ENCODE measurements at places on chromosomes 5 and 9.
A peak's percentile ranks its signal among the peaks of the same experiment; 100 is the strongest.

DNA sequence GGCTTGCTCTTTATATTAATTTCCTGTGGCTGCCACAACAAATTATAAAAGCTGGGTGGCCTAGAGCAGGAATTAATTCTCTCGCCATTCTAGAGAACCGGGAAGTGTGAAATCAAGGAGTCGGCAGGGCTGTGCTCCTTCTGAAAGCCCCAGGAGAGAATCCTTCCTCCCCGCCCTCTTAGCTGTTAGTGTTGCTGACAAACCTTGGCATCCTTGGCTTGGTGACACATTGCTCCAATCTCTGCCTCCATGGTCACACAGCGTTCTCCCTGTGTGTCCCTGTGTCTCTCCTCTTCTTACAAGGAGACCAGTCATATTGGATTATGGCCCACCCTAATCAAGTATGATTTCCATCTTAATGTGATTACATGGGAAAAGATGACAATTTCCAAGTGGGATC, 55.9 kb upstream of the NEURL1B start:
- no peak for DNase-seq

DNA sequence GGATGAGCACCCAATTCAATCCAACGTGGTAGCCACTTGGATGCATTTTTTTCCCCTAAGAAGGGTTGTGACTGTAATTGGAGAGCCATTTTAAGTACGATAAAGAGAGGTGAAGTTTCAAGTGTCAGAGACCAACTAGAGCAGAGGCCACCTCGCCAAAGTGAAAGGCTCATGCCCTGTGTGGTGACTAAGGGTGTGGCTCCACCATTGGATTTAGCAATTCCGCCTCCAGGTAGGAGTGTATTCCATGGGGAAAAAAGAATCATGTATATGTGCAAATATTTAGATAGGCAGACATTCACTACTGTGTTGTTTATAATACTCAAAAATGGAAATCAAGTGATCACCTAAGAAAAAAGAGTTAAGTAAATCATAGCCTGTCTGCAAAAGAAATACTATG, 53.1 kb upstream of the S1PR3 start:
- no peak for DNase-seq

- DNase-seq: no peak
Observed at GRCh38 chr5:79464695-79465332, 49.1 kb downstream of the HOMER1 start.

DNA sequence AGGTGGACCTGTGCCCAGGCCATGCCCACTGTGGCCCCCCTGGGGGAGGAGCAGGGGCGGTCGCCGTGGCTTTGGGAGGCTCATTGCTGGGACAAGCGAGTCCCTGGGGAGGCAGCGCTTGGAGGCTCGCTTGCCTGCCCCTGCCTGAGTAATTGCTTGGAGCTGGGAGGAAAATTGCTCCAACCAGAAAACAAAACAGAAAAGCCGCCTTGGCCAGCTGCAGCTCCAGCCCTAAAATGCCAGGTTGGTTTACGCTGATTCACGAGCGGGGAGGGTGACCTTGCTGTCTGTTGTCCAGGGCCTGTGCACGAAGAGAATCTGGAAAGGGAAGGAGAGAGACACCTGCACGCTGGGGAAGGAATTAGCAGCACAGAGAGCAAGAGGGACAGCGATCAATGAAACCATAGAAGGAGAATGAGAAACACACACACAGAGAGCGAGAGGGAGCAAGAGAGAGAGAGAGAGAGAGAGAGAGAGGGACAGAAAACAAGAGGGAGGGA, 25.3 kb downstream of the NTNG2 start:
- no peak for DNase-seq

DNA sequence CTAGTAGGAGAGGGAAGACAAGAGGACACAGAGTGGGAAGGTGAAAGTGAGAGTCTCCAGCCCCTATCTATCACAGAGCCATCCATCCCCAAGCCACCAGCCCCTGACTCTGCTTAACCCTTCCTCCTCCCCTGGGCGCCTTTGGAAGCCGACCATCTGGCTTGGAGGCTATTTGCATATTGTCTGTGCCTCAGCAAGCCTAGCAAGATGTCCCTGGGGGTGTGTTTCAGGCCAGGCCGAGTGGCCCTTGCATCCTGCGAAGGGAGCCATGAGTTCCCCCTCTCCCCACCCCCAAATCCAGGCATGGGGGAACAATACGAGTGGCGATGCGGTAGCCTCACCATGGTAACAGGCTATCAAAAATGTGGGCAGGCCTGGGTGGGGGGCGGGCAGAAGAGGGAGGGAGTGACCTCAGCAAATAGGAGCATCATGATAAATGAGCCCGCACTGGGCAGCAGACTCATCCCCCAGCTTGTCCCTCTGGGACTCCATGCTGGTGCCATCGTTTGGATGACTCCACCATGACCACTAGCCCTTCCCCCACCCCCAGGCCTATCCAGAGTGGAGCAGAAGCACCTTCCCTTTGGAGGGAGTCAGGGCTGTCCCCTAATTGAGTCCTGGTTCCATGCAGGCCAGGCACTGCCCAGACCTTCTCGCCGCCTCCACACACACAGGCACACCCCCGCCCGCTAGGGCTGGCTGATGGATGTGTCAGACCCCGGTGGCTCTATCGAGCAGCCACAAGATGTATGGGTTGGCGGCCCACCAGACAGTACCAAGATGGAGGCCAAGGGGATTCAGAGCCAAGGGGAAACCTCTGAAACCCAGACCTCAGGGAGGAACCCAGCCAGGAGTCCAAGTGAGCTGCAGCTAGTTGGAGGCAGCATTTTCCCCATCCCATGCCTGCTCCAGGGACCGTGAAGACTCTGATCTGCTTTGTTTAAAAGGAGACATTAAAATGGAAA, 14.6 kb downstream of the URM1 start:
- no peak for DNase-seq

GRCh38 chr9:35766997-35767396, 12.9 kb upstream of the MSMP start:
- no peak for DNase-seq

- DNase-seq: no peak
Observed at GRCh38 chr5:132291026-132291425, 3.2 kb upstream of the SLC22A4 start.

- no peak for DNase-seq
Observed at GRCh38 chr5:139877129-139877597, 81.6 kb downstream of the PSD2 start.

DNA sequence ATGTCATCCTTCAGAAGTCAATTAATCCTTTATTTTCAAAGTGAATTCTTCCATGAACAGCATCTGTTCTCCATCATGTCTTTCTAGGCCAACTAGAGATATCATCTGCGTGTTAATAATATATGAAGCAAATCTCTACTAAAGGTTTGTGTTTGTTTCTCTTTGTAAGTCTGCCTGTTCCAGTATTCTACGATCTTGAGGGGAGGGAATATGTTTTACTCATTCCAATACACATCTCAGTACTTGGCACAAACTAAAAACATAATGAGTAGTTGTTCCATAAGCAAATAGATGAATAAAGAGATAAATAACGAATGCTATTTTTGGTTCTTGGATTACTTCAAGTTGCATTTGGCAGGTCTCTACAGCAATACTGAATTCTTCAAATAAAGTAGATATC, 470.7 kb upstream of the GRIN3A start:
- DNase-seq: no peak

GRCh38 chr9:69831611-69832010, 11.0 kb downstream of the CFAP95 start:
- DNase-seq: no peak

DNA sequence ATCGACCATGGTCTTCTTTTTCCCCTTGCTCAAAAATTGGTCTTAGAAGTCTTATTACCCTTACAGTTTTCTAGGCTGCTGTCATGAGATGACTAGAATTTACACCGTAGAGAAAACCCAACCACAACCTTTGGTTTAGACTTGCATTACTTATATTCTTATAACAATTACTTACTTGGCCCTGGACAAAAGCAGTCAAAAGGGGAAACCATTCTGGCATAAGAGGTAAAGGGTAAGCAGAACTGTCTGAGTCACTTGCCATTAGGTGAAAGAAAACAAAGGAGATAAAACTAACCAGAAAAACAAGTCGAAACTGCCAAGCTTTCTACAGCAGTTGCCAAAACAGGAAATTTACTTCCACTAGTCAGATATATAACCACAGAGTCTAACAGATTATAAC, 17.9 kb downstream of the TMEM245 start:
- no peak for DNase-seq

GRCh38 chr5:40413743-40414142, 266.0 kb upstream of the PTGER4 start:
- no peak for DNase-seq

- DNase-seq: peak; percentile 88
Observed at GRCh38 chr5:138459311-138459933, 5.9 kb upstream of the EGR1 start.

GRCh38 chr9:131738293-131739132, 1.4 kb downstream of the RAPGEF1 start:
- peak; percentile 80 for DNase-seq

- no peak for DNase-seq
Observed at GRCh38 chr5:57299986-57300385, 126.1 kb downstream of the GPBP1 start.

DNA sequence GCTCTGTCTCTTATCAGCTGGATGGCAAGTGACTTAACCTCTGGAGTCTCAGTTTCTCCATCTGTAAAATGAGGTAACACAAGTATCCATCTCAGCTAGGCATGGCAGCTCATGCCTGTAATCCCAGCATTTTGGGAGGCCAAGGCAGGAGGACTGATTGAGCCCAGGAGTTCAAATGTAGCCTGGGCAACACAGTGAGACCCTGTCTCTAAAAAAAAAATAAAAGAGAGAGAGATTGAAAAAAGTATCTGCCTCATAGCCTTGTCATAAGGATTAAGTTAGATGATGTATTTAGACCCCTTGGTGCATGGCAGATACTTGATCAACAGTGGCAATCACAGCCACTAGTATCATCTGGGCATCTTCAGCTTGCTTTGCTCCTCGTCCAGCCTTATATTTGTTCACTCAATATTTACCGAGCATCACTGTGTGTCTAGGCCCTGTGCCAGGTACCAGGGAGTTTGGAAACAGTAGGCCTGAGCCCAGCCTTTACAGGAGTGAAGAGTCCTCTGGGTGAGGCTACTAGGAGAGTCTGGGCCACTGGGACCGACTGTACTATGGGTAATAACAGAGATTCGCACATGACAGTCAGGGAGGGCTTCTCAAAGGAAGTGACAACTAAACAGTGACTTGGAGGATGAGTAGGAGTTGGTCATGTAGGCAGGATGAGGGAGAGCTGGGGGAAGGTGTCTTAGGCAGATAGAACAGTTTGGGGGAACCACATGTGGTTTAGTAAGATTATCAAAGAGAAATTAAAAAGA, 34.2 kb downstream of the CORO2A start:
- no peak for DNase-seq

GRCh38 chr5:45385321-45386058, 310.7 kb downstream of the HCN1 start:
- DNase-seq: no peak

- no peak for DNase-seq
Observed at GRCh38 chr9:20208961-20209371, 413.3 kb downstream of the MLLT3 start.

DNA sequence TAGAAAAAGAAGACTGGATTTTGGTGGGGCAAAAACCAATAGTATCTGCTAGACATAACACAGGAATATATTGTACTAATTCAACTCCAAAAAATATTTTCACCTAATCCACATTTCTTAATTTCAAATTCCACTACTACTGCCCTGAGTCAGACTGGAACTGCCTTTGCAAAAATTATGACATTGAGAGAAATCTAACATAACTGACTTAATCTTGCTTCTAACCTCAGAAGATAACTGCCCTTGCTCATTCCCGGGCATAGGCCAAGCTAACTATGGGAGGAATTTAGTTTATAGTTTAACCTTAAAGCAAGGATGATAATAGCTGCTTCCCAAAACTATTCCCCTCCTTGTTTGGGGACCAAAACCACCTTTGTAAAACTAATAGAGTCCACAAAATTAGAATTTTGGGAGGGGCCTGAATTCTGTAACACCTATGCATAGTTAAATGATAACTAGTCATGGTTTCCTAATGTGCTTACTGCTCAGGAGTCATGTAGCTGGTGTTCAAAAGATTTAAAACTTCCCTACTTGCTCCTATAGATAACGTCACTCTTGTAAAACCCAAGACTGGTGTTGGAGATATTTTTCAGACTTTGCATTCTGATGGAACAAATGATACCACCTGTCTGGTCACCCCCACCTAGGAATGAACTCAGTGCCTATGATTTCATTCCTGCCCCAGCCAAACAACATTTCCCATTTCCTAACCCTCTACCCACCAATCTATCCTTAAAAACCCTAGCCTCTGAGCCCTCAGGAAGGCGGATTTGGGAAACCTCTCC, 14.1 kb upstream of the TXN start:
- DNase-seq: no peak

- DNase-seq: no peak
Observed at GRCh38 chr9:131318231-131319085, 28.9 kb downstream of the PLPP7 start.

- no peak for DNase-seq
Observed at GRCh38 chr5:5179079-5179478, 38.9 kb downstream of the ADAMTS16 start.

DNA sequence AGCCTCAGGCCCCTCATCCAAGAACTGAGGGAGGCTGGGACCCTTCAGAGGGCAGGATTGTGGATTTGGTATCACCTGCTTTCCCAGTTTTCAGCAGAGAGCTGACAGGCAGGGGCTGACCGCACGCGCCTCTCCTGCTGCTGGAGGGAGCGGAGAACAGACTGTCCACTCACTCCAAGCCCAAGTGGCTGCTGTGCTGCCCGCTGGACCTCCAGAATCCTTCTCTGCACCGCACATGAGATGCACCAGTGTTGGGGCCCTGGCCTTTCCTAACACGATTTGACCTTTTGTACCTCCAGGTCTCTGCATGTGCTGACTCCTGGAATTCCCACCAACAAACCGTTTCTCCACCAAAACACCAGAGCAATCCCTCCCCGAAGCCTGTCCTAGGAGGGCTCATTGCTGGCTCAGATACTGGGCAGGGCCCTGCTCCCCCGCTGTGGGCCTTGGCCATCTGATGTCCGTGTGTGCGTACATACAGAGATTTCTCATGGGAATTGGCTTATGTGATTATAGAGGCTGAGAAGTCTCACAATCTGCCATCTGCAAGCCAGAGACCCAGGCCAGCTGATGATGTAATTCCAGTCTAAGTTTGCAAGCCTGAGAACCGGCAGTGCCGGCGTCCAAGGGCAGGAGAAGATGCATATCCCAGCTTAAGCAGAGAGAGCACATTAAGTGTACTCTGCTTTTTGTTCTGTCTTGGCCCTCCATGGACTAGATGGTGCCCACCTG, 141.7 kb downstream of the GADD45G start:
- DNase-seq: no peak

DNA sequence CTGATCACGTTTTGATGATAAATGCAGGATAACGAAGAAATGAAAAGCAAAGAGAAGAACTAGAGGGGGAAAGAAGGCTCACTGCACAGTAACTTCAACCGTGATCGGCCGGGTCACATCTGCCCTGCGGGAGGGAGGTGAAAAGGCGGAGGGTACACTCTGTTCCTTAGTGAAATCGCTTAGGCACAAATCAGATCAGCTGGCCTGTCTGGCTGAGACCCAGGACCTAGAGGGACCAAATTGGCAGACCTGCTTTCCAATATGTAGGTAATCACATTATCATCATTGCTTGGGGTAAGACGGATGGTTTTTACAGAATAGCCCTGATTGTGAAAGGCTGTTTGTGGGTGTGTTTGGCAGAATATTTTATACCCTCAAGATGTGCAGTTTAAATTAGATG, 82.2 kb downstream of the SLC28A3 start:
- DNase-seq: no peak
